ENCODE measurements at places on chromosomes 4 and X.

DNA sequence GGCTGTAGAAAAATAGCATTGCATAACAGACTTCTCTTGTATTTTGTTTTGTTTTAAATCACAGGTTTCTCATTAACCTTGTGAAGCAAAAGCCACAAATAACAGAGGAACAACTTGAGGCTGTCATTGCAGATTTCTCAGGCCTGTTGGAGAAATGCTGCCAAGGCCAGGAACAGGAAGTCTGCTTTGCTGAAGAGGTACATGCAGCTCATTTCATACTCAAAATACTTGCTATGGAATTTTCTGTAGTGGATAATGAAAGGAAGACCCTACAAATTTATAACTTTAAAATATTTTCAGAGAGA lies 17.6 kb downstream of the AFP start:
- DNase-seq, result no peak

DNA sequence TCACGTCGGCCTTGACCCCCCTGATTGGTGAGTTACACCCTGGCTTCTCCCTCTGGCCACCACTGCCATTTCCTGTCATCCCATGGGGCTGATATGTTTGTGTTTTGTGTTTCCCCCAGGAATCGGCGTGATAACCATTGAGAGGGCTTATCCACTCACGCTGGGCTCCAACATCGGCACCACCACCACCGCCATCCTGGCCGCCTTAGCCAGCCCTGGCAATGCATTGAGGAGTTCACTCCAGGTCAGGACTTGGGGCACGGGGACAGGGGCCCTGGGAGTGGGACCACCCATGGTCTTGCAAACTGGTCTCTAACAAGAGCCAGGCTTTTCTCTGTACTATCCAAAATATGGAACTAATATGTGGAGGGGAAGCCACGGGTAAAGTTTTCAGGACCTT lies 18.7 kb downstream of the SLC34A2 start:
- DNase-seq, result no peak

GRCh38 chr4:159010100-159010499 lies 92.8 kb upstream of the RAPGEF2 start:
- no peak for DNase-seq

- DNase-seq, result no peak
Observed at GRCh38 chr4:164412246-164412645, 341.7 kb upstream of the SMIM31 start.

DNA sequence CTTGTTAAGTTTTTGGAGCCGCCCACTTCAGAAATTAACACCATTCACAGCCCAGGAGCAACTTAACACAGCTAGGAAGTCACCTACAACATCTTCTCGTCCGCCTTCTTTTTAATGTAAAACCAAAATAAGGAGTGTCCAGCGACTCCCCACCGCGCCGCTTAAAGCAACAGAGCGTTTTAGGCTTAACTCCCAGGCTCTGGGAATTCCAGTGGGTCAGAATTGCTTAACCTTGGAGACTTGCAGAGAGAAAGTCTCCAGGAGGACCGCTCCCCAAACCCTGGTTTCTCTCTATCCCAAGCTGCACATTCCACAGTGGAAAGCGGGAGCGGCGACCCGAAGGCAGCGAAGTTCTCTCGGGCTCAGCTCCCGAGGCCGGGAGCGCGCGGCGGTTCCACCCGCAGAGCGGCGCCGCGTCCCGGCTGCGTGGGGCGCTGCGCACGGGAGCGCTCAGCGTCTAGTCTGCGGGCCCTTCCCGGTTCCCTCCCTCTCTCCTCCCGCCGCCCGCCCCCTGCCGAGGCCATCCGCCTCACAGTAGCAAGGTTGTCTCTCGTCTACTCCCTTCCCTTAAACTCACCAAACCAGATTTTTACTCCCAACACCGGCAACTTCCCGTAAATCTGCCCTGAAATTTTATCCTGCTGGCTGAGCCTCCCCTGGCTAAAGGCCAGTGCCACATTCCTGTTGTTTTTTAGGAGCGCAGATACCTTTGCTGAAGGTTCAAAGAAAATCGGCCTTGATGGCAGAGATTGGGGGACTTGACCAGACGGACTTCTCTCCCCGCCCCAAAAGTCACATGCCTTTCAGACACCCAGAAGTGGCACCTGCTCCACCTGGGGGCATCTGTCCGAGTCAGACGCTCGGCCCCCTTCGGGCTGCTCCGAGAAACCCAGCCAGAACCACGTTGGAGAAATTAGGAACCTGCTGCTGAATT lies at the start of gene RBM47:
TSS of gene RBM47 (minus strand) at position 464 of the 934 bp plus-strand sequence. CDS start 190,971 bp downstream, outside the sequence.
- DNase-seq, result no peak

DNA sequence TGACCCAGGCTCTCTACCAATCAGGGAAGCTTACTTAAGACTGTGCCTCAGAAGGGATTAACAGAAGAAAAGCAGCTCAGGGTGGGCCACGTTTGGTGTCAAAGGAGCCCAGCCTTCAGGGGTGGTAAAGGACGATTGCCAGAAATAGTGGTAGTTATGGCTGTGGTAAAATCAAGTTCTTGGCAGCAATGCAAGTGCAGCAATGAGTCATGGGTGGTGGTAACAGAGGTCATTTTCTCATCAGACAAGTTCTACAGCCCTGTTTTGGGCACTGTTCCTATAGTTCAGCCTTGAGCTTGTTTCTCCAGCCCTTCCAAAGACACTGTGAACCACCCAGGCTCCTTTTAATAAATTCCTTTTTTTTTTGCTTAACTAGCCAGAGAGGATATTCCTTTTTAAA lies 120.3 kb downstream of the EFHC2 start:
- no peak for DNase-seq

DNA sequence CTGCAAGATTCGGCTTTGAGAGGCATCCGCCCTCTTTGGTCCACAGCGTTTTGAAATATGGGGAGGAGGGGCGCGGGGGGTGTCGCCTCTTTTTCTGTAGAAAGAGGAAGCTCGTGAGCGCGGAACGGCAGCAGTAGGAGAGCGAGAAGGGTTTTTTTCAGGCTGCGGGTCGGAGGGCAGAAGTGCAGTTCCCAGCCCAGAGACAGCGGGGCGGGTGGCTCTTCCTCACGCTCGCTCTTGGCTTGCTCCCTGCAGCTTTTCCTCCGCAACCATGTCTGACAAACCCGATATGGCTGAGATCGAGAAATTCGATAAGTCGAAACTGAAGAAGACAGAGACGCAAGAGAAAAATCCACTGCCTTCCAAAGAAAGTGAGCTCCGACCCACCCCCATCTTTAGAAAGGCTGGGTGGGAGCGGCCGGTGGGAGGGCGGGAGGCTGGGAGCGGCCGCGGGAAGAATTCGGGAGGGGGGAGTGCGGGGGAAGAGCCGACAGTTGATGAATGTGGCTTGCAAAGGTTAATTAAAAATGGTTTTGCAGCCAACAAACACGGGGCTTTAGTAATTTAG lies 1.2 kb downstream of the TMSB4X start:
- no peak for DNase-seq

- DNase-seq, result peak; percentile 0
Observed at GRCh38 chr4:166091912-166092510, 219.0 kb downstream of the TLL1 start.

DNA sequence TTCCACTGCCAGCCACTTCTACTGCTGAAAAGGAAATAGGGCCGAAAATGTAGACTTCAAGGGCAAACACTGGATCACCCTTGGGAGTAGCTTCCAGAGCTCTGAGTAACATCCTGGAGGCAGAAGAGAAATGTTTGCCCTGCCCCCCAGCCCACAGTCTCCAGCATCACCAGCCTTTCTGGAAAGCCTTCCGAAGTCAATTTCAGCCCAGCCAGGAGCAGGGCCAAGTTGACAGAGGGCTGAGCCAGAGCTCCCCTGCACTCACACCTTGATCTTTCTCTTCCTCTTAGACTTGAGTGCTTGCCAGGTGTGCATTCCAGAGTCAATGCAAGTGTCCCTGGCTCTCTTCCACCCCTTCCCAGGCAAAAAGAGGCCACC lies 35.2 kb downstream of the SLC25A5 start:
- no peak for DNase-seq

DNA sequence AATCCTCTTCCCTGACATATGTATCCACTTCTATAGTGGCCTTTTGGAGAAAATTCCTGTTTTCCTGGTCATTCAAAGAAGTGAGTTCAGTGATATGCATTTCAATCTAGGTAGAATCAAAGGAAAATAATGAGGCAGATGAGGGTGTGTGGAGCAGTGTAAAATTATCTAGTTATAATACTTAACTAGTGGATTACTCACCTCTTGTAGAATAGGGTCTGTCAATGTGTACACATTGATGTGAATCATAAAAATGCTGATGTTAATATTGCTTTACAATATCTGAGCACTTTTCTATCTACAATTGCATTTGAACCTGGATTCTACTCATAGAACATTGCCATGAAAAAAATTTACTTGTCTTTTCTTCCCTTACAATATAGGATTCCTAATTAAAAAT lies 293.5 kb downstream of the GBA3 start:
- no peak for DNase-seq

GRCh38 chr4:139912445-139912844 lies 241.5 kb downstream of the MAML3 start:
- no peak for DNase-seq

DNA sequence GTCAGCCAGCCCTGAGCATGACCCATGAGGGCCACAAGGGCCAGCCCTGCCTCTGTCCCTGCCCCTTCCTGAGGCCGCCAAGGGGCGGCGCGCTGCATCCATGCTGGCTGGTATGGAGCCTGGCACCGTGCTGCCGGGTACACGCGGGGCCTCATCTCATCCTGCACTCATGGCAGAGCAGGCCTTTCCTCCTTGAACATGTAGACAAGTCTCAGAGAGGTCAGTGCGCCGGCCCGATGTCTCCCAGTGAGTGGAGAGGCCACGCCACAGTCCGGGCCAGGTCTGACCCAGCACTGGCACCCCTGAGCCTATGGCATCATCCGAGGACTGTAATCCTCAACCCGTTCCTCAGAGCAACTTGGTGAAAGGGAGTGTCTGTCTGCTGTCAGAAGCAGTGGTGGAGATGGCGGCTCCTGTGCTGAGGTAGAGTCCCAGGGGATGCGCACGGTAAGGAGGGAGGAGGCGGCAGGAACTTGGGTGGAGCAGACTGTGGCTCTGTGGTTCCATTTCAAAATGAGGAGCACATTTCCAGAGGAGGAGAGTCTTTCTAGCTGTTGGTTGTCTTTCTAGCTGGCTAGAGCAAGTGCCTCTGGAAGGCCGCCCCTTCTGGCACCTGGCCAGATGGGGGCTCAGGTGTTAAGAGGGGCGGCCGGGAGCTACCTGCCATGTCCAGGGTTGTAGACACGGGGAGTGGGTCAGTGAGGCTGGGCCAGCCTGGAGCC lies 32.8 kb downstream of the TRMT44 start:
- no peak for DNase-seq

DNA sequence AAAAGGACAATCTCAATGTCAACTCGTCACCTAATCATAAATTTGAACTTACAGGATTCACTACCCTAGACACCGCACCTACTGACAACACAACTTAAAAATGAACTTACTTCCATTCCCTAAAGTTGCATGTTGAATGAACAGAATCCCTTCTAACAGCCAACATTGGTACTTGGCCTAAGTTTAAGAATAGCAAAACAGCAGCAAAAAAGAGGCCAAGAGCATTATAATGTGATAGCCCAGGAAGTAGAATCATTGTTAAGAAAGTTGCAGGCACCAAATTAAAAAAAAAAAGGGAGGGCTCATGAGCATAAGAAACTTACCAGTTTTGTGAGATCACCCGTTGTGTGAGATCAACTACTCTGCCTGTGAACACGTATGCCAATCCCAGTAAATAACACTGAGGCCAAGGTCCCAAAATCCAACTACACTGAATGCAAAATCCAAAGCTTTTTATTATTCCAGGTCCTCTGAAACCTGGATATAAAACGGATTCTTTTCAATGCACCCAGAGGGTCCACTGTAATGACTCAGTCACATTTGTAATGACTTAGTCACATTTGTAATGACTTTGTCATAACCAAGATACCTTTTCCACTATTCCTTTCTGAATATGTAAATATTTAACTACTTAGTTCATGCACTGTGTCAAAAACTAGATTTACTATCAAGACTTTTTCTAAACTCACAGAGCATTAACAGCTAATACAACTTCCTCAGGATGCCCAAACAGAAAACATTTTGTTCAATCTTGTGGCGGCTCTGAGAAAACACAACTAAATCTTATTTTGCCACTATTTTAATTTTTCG lies 6.8 kb downstream of the HNRNPDL start:
- no peak for DNase-seq

DNA sequence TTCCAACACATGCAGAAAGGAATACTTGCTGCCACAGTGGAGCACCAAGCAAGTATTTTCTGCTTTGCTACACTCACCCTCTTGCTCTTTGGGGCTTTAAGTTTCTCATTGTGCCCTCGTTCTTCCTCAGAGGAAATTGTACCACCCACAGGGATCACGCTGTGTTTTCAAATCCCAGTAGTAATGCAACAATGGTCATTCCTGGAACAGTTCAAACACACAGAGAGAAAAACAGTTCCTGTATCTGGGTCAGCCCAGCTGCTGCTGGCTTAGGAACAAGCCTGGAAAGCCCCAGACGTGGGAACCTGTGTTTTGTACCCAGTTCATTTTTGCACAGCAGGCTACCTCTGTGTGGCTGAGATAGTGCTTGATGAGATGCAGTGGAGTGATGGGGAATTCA lies 907.8 kb downstream of the STPG2 start:
- DNase-seq, result no peak

DNA sequence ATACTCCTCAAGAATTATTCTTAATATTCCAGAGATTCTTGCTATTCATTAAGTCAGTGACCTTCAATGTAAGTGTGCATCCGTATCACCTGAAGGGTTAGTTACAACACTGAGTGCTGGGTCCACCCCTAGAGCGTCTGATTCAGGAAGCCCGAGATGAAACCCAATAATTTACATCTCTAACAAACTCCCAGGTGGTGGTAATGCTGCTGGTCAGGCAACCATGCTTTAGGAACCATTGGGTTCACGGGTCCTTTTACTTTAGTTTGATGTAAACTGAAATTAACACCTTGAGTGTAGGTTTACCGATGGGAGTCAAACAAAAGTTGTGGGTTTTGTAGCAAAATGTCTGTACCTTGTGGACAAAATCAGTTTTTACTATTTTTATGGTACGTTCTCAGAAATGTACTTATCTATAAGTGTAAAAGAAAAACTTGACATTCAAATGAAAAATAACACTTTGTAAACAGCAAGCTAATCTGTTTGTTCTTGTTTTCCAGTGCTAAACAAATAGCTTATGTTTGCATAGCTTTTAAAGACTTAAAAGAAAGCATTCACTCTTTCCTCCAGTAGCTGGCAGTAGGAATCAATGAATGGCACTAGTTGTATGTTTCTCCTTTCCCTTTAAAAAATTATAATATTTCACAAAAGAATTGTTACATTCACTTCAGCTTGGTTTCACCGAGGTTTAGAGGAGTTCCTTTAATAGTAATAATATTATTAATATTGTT lies 32.7 kb downstream of the ACE2 start:
- DNase-seq, result no peak

GRCh38 chr4:10470505-10470904 lies 13.3 kb upstream of the ZNF518B start:
- no peak for DNase-seq

DNA sequence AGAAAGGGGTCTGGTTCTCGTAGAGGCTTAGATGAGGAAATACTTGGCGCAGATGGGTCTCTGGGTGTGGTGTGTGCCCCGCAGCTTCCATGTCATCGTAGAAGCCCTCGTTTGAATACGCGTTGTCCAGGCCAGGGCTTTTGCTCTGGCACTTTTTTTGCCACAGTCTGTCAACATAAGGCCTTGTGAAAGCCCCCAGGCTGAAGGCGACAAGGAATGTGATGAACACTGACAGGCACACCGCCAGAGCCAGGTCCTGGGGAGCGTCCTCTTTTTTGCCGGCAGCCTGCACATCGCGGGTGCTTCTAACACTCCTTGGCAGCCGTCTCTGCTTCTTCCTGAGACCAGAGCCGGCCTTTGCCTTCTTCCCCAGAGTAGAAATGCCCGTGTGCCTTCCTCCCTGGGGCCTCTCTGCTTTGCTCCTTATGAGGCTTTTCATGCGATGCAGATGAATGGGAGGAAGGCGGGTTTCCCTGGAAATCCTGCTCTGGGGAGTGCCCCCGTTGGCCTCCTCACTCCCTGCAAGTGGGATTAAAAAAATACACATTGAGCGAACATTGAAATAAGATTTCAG lies 24.4 kb downstream of the LRRC66 start:
- no peak for DNase-seq

All from NCI-H187 treated with DMSO at 0.1 percent for 48 hours (cell line).